ENCODE measurements at places on chromosomes 7 and 10.

DNA sequence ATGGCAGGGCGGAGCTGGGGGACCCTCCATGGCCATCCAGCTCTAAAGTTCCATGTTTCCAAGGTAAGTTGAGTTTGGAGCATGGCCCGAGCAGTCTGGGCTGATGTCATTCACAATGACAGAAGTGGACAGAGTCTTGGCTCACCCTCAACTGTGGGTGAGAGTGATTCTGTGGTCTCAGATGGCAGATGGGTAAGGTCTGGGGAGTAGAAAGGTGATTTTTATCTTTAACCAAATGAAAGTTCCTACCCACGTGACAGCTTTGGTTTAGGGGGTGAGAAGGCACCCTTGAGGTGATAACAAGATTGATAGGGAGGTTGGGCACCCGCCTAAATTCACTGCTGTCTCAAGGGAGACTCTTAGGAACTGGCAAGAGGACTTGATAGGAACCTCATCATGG is 57.6 kb upstream of the PDZD8 start:
- no peak for DNase-seq

DNA sequence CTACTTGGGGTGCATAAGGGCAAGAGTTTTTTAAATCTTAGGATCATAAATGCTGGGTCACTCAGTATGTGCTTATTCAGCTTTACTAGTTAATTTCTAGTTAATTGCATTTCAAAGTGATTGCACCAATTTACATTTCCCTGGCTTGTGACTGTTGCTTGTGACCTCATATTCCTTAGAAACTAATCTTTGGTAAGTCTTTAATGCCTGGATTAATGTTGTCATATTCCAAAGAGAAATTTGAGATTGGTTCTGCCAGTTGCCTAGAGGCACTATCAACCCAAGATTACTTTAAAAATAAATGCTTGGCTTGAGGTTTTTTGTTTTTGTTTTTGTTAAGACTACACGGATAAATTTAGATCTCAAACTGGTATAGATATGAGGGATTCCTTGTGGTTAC is 103.1 kb downstream of the ANK3 start:
- DNase-seq = no peak

- DNase-seq = no peak
Measured at GRCh38 chr10:69403519-69403918, 13.2 kb downstream of the TACR2 start.

GRCh38 chr7:37054624-37055241 is 330.4 kb upstream of the AOAH start:
- no peak for DNase-seq
